CD14-positive monocyte (primary cell): ENCODE measurements at places on chromosomes 4 and X. TPM values are rescaled to one million over a fixed set of nuclear protein-coding genes. Genes with fewer than 3 reads are reported as not detected.

GRCh38 chr4:145557720-145558119 lies 61.5 kb upstream of the MMAA start:
- H3K4me3 ChIP-seq: no peak overlapping the region
- H3K27ac ChIP-seq: no peak overlapping the region

DNA sequence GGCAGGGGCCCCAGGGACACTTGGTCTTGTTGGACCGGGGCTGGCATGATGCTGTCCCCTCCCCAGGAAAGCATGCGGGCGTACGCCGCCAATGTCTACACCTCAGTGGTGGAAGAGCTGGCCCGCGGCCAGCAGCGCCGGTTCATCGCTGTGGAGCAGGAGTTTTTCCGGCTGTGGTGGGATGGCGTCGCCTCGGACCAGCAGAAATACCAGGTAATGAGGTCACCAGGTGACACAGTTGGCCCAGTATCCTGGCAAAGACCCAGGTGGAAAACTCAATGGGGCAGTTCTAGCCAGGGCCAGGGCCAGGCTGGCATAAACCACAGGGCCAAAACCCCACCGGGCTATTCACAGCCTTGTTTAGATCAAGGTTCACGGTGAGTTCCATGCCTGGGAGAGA lies 1.5 kb downstream of the MAN2B2 start:
- H3K4me1 ChIP-seq: peaks cover 13% of the 10 kb centered on the region
- H3K27ac ChIP-seq: no peak overlapping the region
- no peak overlapping the region for H3K4me3 ChIP-seq
- H3K36me3 ChIP-seq: peaks cover 50% of the 10 kb centered on the region
- no peak for DNase-seq

GRCh38 chrX:10875995-10876394 lies 235.1 kb upstream of the HCCS start:
- DNase-seq: no peak
- H3K27ac ChIP-seq: no peak overlapping the region

The PCYT1B gene
- polyA plus RNA-seq: 0.15 TPM

The GPM6B gene
- polyA plus RNA-seq: not detected in 2 replicates

The MAP9 gene
- polyA plus RNA-seq: not detected

The CTAG1B gene
- polyA plus RNA-seq: not detected

DNA sequence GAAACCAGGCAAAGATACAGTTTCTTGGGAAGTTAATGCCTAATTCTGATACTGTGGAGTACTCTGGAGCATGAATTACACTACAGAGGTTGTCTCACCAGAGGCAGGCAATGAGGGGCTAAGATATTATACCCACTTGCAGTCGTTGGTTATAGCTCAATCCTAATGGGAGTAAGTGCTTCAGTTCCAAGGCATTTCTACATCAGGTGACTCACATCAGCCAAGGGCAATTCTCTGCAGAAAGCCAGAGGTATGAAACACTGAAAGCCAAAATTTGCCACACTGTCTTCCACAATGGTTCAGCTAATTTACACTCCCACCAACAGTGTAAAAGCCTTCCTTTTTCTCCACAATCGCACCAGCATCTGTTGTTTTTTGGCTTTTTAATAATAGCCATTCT lies 174.0 kb upstream of the IL15 start:
- no peak for DNase-seq
- no peaks in the 10 kb centered on the region for H3K27me3 ChIP-seq
- H3K27ac ChIP-seq: no peak overlapping the region
- H3K4me1 ChIP-seq: peaks cover 12% of the 10 kb centered on the region

DNA sequence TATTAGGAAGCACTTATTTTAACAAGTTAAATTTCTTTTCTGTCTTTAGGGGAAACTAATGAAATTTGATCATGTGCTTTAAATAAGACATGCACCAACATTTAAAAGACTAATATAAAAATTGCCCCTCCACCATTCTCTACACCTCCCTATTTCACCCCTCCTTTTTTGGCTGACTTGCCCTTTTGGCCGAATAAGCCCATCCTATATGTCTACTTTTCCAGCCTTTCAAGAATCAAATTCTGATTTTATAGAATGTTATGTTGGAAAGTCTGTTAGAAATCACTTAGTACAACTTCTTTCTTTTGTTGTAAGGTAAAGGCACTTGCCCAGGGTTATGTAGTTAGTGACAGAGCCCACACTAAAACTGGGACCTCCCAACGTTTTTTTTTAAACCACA lies 1.8 kb downstream of the CAPN6 start:
- H3K4me3 ChIP-seq: no peak overlapping the region
- no peaks in the 10 kb centered on the region for H3K4me1 ChIP-seq
- DNase-seq: no peak
- peaks cover 8% of the 10 kb centered on the region for H3K27me3 ChIP-seq
- H3K27ac ChIP-seq: no peak overlapping the region

The JADE3 gene
- 0.17 and 0.43 TPM in 2 replicates for polyA plus RNA-seq

The RASSF6 gene
- not detected in 2 replicates for polyA plus RNA-seq

GRCh38 chrX:103747163-103747562 lies 29.5 kb upstream of the PLP1 start:
- no peak for DNase-seq
- no peaks in the 10 kb centered on the region for H3K36me3 ChIP-seq
- no peaks in the 10 kb centered on the region for H3K4me1 ChIP-seq
- no peaks in the 10 kb centered on the region for H3K27me3 ChIP-seq

DNA sequence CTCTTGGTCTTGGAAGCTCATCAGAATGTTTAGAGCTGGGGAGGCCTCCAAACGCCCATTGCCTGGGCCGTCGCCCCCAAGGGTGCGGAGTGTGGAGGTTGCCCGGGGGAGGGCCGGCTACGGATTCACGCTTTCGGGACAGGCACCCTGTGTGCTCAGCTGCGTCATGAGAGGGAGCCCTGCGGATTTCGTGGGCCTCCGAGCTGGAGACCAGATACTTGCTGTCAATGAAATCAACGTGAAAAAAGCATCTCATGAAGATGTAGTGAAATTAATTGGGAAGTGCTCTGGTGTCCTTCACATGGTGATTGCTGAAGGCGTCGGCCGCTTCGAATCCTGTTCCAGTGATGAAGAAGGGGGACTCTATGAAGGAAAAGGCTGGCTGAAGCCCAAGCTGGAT lies 23.3 kb downstream of the RGS12 start:
- no peaks in the 10 kb centered on the region for H3K27me3 ChIP-seq
- no peaks in the 10 kb centered on the region for H3K4me1 ChIP-seq
- H3K27ac ChIP-seq: no peak overlapping the region
- H3K4me3 ChIP-seq: no peak overlapping the region
- no peaks in the 10 kb centered on the region for H3K36me3 ChIP-seq

- H3K27ac ChIP-seq: no peak overlapping the region
- no peak overlapping the region for H3K4me3 ChIP-seq
- no peaks in the 10 kb centered on the region for H3K36me3 ChIP-seq
- DNase-seq: no peak
- no peaks in the 10 kb centered on the region for H3K4me1 ChIP-seq
These were observed 177.7 kb downstream of the RBM46 start for GRCh38 chr4:154958621-154959358.
